CD8-positive, alpha-beta memory T cell (primary cell): ENCODE measurements at places on chromosomes 3 and 15. TPM values are rescaled to one million over a fixed set of nuclear protein-coding genes. Genes with fewer than 3 reads are reported as not detected.

GOLGA8T gene
- not detected for total RNA-seq

MAGEF1 gene
- 25.0 TPM for total RNA-seq

TMEM212 gene
- total RNA-seq, result not detected

GABRG3 gene
- not detected for total RNA-seq

ACKR2 gene
- total RNA-seq, result 0.20 TPM

CA12 gene
- not detected for total RNA-seq

SERPINI2 gene
- not detected for total RNA-seq
